Stimulated activated CD8-positive, alpha-beta memory T cell treated with anti-CD3 and anti-CD28 coated beads, Interleukin-4, amount 100 ng/mL, for 24 hours (primary cell): ENCODE measurements at places on chromosomes 7 and 10.

- no peak for DNase-seq
These were observed 22.8 kb downstream of the VSTM4 start for GRCh38 chr10:49092477-49092876.

DNA sequence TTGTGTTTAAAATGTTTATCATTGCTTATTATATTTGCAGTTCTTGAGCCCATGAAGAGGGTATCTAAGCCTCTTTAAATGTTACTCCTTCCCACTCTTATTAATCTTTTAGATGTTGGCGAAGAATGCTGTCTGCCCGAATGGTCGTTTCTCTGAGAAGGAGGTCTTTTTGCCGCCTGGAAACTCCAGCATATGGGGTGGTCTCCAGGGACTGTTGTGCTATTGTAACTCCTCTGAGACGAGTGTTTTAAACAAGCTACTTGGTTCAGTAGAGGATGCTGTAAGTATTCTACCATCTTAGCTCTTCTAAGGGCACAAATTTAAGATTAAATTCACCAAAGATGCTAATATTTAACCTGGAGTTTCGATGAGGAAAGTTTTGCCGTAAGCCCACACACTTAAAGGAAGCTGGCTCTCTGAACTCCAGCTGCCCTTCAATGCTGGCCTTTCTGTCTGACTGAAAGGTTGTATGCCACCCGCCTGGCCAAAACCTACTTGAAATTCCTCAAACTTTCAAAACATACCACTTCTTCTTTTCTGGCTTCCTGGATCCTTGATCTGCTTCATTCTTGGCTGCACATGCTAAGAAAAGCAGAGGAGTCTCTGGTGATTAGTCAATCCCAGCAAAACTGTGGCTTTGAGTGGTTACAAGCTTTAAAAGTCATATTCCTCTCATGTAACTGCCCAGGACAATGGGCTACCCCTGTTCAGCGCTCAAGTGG lies 74.7 kb downstream of the ABCA13 start:
- DNase-seq = no peak

DNA sequence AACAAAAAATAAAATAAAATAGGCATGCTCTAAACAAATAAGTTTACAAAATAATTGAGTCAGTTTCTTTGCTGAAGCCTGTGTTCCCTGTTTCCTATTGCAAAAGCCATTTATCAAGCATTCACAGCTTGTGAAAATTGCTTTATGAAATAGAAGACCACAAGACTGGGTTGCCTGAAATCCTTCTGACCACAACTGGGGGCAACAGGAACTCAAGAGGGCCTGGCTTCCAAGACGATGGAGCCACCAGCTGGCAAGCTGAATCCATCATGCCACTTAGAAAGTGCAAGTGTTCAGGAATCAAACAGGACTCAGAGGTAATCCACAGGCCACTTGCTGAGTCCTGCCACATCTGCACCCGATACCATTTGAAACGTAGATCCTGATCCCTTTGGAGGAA lies 752 bp upstream of the ABCA13 start:
- no peak for DNase-seq

DNA sequence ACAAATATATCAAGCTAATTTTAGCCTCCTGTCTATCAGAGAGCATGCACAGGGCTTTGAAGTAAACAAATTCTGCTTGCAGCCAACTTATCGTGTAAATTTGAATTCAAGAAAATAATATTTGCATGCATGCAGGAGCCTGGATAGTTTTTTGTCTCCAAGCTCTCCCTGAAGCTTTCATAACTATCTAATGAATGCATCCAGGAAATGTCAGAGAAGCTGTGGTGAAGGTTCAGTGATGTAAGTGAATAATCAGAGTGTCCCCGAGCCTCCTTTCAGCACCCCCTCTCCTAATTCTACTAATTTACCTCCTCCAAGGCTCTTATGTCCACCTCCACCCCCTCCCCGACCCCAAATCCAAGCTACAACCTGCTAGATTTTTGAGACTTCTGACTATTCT lies 172.0 kb upstream of the ZNF32 start:
- no peak for DNase-seq

DNA sequence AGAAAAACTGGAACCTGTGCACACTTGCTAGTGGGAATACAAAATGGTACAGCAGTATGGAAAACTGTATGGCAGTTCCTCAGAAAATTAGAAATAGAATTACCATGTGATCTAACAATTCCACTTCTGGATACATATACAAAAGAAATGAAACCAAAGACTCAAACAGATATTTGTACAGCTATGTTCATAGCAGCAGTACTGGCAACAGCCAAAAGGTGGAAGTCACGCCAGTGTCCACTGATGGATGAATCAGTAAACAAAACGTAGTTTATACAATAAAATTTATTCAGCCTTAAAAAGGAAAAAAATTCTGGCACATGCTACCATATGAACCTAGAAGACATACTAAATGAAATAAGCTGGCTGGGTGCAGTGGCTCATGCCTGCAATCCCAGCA lies 23.0 kb downstream of the IDE start:
- no peak for DNase-seq

- no peak for DNase-seq
These were observed 59.9 kb upstream of the TM9SF3 start for GRCh38 chr10:96646751-96647166.

DNA sequence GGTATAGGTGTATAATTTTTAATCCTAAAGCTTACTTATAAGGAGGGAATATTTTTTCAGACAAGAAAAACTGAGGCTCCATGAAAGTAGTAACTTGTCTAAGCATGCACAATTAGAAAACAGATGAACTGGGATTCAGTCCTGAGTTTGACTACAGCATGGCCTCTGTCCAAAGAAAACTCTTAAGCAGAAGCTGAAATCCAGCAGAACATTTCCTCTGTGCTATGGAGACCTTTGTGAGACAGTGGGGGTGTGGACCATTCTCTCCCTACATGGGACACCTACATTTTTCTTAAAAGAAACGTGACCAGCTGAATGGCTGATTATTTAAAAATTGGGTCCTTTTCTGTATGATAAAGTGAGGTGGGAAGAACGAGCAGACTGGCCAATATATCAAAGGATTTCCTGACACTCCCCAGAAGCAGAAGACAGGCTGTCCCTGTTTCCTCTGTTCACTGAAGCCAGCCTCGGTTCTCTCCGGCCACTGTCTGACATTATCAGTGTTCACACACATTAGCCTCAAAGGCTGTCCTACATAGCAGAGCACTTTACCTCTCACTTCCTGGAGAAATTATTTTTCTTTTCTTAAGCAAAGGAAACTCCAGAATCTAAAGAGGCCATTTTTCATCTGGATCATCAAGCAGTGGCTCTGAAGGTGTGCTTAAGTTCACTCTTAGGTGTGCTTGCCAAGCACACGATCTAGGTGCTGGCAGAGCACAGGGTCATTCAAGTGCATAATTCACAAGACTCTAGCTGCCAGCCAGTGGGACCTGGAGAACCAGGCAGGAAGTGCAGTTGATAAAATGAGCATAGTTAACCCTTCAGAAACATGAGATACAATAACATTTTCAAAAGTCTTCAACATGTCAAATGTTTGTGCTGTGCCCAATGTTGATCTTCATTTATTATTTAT lies 40.4 kb upstream of the KIAA1217 start:
- no peak for DNase-seq

GRCh38 chr10:54559498-54559897 lies 241.5 kb downstream of the PCDH15 start:
- DNase-seq = no peak

DNA sequence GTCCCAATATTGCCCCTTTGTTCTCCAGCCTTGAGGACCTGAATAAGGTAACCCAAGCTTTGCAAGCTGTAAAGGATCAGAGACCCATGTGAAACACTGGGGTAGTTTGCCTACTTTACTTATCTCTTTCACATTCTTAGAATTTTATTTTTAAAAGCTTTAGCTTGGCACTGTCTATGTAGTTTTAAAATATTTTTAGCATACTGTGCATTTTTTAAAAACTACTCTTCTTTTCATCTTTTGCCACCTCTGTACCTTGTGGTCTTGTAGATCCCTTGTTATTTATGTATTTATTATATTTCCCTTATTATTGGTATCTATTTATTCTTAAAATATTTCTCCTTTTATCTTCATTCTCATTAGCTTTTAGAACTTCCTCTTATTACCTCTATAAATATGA lies 12.0 kb upstream of the PTPRZ1 start:
- no peak for DNase-seq

DNA sequence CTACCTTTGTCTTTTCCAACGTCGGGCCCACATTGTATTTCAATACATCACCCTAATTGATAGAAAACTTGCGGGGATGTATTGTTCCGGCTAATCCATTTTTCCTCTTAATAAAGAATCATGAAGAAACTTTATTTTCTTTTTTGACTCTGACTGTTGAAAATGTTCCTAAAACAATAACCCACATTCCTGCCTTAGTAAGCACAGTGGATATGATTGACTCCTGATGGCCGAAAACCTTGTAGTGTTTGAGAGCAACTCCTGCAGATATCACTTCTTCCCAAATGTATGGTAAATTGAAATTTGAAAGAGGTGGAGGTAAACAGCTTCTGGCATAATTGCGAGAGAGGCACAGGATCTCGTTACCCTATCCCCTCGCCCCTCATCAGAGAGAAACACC lies 65.7 kb downstream of the BICC1 start:
- DNase-seq = no peak

DNA sequence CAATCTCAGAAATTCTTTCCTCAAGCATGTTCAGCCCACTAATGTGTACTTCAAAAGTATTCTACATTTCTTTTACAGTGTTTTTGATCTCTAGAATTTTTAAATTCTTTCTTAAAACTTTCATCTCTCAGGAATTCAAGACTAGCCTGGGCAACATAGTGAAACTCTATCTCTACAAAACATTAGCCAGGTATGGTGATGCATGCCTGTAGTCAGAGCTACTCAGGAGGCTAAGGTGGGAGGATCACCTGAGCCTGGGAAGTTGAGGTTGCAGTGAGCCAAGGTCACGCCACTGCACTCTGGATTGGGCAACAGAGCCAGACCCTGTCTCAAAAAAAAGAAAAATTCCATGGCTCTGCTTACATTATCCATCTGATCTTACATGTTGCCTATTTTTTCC lies 5.0 kb upstream of the EGFR start:
- no peak for DNase-seq
